ENCODE measurements at places on chromosomes 7 and 10.

- DNase-seq: no peak
Measured at GRCh38 chr10:94105226-94105625, 111.5 kb downstream of the PLCE1 start.

- no peak for DNase-seq
Measured at GRCh38 chr7:47819607-47819920, 128.7 kb downstream of the PKD1L1 start.

GRCh38 chr10:72204296-72204695, 11.5 kb upstream of the ANAPC16 start:
- DNase-seq: no peak

DNA sequence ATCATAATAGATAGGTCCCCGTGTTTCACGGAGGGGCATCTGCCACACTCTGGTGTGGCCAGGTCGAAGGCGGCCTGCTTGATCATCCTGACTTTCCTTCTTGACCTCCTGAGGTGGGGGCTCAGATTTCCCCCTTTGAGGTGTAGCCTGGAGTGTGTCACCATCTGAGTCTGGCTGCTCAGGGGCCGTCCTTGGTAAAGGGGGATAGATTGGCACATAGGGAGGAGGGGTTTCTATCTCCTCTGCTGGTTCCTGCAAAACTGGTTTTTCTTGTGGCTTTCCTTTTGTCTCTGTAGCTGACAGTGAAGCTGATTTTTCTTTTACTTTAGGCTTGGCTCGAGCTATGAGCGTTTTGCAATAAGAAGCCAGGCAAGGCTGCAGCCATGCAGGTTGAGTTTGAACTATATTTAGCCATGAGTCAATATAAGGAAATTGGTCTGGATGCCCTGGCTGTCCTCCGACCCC, 7.1 kb upstream of the ZNF117 start:
- DNase-seq: no peak

- DNase-seq: no peak
Measured at GRCh38 chr10:106439366-106439765, 725.1 kb downstream of the SORCS1 start.

DNA sequence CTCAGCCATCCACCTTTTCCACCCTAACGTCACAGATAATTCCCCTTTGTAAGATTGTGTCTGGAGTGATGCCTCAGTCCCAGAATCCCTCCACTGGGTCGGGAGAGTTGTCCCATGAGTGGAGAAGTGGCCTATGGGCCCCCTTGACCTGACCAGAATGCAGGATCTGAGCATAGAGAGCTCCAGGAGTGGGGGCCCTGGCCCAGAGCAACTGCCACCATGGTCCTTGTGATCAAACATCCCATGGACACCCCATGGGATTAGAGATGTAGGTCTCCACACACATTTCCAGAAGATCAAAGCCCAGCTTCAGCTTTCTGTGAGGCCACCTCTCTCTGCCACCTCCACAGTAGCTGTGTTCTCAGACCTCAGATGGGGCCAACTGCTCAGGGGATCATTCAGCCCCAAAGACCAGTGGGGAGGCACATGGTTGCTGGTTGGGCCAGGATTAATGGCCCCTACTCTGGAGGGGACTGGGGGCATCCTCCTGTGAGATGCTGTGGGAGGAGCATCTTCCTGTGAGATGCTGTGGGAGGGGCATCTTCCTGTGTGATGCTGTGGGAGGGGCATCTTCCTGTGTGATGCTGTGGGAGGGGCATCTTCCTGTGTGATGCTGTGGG, 28.5 kb upstream of the DPYSL4 start:
- DNase-seq: no peak

GRCh38 chr7:122143376-122143750, 686 bp downstream of the AASS start:
- no peak for DNase-seq

DNA sequence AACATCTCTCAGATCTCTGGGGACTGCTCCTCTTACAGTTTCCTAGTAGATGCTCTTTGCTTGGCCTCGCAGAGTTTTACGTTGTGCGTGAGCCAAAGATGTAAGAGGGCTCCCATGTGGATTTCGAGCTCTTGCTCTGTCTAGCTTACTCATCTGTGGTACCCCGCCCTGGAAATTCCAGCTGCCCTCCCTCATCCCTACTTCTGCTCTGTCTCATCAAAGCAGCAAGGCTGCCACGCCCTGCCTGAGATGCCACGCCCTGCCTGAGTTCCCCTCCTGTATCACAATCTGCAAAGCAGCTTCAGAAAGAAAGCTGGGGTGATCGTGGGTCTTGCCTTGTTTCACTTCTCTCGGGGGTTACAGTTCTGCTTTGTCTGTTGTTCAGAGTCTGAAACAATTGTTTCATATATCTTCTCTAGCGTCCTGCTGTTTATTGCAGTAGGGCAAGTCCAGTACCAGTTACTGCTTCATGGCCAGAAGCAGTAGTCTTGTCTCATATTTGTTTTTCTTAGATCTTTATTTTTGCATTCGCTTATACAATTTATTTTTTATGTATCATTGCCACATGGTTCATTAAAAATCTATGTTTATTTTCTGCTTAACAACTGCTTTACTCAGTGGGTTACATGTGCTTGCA, 36.1 kb upstream of the CCNY start:
- DNase-seq: no peak
